ENCODE measurements at places on chromosomes 3 and 15. TPM values are rescaled to one million over a fixed set of nuclear protein-coding genes. Genes with fewer than 3 reads are reported as not detected.

MYZAP gene
- total RNA-seq = 12.1 TPM

GHSR gene
- not detected for total RNA-seq

BLOC1S6 gene
- 17.0 TPM for total RNA-seq

CDAN1 gene
- total RNA-seq = 9.1 TPM

EPHB1 gene
- 0.13 TPM for total RNA-seq

TMEM207 gene
- not detected for total RNA-seq

RBPMS2 gene
- total RNA-seq = 0.74 TPM

GRCh38 chr3:105679951-105680350 is 188.9 kb downstream of the CBLB start:
- H3K27ac ChIP-seq = no peak overlapping the region
- no peak overlapping the region for H3K4me3 ChIP-seq
- H3K4me1 ChIP-seq = no peaks in the 10 kb centered on the region
- no peaks in the 10 kb centered on the region for H3K36me3 ChIP-seq

GRCh38 chr3:131075632-131076328 is 49.1 kb downstream of the NEK11 start:
- H3K36me3 ChIP-seq = no peaks in the 10 kb centered on the region
- no peak overlapping the region for H3K4me3 ChIP-seq
- H3K27me3 ChIP-seq = no peaks in the 10 kb centered on the region
- H3K27ac ChIP-seq = no peak overlapping the region
- no peaks in the 10 kb centered on the region for H3K4me1 ChIP-seq

DNA sequence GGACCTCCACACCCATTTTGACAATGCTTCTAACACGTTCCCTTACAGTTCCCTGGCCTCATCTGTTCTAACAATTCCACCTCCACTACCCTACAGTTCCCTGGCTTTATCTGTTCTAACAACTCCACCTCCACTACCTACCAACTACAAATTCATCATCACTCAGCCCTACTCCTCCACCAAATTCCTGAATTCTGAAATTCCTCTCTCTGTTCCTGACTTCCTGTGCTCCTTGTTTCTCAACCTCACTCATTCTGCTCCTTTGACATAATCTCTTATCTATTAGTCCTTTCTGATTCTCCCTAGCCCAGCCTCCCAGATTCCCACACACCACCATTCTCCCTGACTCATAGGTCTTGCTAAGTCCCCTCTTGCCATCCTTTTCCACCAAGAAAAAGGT is 22.5 kb downstream of the UPK1B start:
- DNase-seq = no peak
- no peak overlapping the region for H3K27ac ChIP-seq
- no peak overlapping the region for H3K4me3 ChIP-seq
- H3K4me1 ChIP-seq = no peaks in the 10 kb centered on the region

DNA sequence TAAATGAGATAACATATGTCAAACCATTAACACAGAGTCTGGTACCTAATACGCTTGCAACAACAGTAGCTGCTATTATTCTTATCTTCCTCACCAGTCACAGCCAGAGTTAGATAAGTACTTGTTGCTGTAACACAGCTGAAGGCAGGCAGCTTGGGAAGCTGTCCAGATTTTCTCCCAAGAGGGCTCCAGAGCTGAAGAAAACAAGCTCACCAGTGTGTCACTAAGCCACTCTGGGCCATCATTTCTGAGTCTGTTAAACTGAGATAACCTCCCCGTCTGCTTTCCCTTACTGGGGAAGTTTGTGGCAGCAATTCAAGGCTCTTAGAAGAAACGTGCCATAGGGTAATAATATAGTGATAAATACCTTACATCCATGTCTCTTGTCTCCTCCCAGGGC is 226.3 kb downstream of the TAFA4 start:
- H3K4me1 ChIP-seq = no peaks in the 10 kb centered on the region
- H3K36me3 ChIP-seq = no peaks in the 10 kb centered on the region
- H3K27ac ChIP-seq = no peak overlapping the region
- H3K27me3 ChIP-seq = no peaks in the 10 kb centered on the region
- no peak overlapping the region for H3K4me3 ChIP-seq

- DNase-seq = no peak
- no peaks in the 10 kb centered on the region for H3K27me3 ChIP-seq
- no peak overlapping the region for H3K4me3 ChIP-seq
- no peaks in the 10 kb centered on the region for H3K36me3 ChIP-seq
Measured at GRCh38 chr3:175198991-175199783, 340.1 kb downstream of the NAALADL2 start.

DNA sequence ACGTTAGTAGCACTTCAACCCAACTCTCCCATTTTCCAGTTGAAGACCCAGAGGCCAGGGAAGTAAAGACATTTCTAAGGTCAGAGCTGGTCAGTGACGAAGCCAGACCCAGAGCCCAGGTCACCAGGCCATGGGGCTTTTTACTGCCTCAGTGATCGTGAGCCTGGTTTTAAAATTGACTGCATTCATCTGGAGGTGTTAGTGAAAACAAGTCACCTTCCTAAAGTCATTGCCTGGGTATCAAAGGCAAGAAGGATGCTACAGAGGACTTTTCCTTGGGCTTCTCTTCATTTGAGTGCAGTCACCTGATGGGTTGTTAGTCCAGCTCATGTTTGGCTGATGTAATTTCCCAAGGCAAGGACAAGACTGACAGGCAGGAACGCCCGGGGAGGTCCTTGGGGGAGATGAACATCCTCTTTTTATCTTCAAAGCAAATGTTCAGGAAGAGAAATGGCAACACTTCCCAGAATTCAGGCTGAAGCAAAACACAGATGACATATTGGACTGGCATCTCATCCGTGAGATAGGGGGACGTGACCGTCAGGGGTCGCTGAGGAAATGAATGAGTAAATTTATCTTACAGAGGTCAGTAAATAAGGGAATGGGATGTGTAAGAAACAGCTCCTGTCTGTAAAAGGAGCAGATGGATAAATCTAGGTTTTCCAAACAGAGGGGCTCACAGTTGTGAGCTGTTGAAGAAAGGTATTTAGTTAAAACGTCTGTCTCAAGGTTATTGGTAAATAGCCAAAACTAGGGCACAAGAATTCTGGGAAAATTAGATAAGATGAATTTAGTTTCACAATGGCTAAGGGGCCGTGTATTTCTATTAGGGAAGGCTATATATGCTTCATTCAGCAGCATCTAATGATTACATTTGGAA is 201.2 kb downstream of the OPA1 start:
- H3K27ac ChIP-seq = no peak overlapping the region
- DNase-seq = no peak
- no peaks in the 10 kb centered on the region for H3K36me3 ChIP-seq
- no peaks in the 10 kb centered on the region for H3K27me3 ChIP-seq
- no peak overlapping the region for H3K4me3 ChIP-seq

GRCh38 chr3:8246070-8246469 is 255.6 kb upstream of the LMCD1 start:
- H3K36me3 ChIP-seq = no peaks in the 10 kb centered on the region
- H3K27me3 ChIP-seq = no peaks in the 10 kb centered on the region
- no peaks in the 10 kb centered on the region for H3K4me1 ChIP-seq

DNA sequence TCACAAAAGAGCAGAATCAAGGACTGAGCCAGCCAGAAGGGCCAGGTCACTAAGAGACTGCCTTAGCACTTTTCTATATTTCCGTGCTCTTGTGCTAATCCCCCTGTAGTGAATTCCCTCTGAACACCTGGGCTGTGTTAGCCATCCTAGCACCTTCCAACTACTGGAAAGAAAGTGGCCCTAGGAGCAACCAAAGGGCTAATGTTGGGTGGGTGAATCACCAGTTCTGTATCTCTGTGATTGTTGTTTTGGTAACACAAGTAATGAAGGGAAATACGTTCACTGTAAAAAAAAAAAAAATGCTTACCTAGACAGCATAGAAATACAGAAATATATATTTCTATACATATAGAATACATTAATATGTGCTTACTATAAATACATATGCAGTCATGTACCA is 43.9 kb downstream of the PXYLP1 start:
- no peaks in the 10 kb centered on the region for H3K36me3 ChIP-seq
- H3K27me3 ChIP-seq = no peaks in the 10 kb centered on the region
- no peak for DNase-seq
- H3K4me1 ChIP-seq = no peaks in the 10 kb centered on the region
- H3K27ac ChIP-seq = no peak overlapping the region

- H3K27ac ChIP-seq = no peak overlapping the region
- DNase-seq = no peak
- no peaks in the 10 kb centered on the region for H3K36me3 ChIP-seq
- H3K4me1 ChIP-seq = no peaks in the 10 kb centered on the region
Measured at GRCh38 chr3:152236716-152237115, 32.0 kb upstream of the MBNL1 start.

DNA sequence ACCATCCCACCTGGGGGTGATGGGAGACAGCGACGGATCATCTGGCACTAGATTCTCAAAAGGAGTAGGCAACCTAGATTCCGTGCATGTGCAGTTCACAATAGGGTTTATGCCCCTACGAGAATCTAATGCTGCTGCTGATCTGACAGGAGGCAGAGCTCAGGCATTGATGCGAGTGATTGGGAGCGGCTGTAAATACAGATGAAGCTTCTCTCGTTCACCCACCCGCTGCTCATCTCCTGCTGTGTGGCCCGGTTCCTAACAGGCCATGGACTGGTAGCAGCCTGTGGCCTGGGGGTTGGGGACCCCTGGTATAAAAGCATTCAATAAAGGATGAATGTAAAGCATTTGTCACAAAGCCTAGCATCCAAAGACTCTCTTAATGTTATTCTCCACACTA is 126.8 kb downstream of the FRMD4B start:
- no peak overlapping the region for H3K27ac ChIP-seq
- H3K4me1 ChIP-seq = no peaks in the 10 kb centered on the region
- no peaks in the 10 kb centered on the region for H3K36me3 ChIP-seq

DNA sequence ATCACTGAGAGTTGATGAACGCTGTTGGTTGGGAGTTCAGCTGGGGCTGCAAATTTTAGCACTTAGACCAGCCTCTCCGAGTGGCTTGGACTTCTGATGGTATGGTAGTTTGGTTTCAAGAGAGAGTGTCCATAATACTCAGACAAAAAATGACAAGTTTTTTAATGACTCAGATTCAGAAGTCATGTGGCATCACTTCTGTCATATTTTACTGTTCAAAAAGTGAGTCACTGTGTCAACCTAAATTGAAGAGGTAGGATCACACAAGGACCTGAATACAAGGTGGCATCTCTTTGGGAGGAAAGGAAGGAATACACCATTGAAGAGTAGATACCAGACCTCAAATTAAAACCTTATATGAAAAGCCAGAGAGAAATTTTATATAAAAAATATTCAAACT is 99.1 kb upstream of the CHMP2B start:
- no peak for DNase-seq
- H3K4me1 ChIP-seq = no peaks in the 10 kb centered on the region
- no peak overlapping the region for H3K27ac ChIP-seq
- no peak overlapping the region for H3K4me3 ChIP-seq

Data from pancreas (tissue), 10 donors.